ENCODE measurements at places on chromosomes 7 and 10.

DNA sequence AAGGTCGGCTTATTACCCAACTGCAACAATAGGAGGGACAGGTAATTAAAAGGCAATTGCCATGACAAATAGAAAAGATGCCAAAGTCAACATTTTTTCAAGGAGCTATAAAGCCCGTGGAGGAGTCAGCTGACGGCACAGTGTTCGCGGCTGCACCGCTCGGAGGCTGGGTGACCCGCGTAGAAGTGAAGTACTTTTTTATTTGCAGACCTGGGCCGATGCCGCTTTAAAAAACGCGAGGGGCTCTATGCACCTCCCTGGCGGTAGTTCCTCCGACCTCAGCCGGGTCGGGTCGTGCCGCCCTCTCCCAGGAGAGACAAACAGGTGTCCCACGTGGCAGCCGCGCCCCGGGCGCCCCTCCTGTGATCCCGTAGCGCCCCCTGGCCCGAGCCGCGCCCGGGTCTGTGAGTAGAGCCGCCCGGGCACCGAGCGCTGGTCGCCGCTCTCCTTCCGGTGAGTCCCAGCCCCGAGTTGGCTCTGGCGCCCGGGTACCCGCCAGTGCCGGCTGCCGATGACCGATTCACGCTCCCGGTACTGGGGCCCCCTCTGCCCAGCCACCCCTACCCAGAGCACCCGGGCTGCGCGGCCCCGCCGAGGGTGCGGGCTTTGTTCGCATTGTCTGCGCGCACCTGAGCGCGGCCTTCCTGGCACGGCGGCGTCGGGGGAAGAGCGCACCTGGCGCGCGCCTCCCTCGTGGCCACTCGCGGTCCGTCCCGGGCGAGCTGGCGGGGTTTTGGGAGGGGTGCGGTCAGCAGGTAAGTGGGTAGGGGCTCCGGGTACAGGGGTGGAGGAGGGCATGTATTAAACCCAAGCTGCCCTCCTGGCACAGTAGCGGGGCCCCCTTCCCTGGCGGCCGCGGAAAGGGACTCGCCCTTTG is at the start of gene VWA2:
VWA2 (plus strand) TSS at position 138 of the 877 bp plus-strand sequence. CDS start 9,460 bp downstream, outside the sequence.
- DNase-seq = no peak

GRCh38 chr10:75239096-75239790 is 3.5 kb upstream of the COMTD1 start:
- no peak for DNase-seq

DNA sequence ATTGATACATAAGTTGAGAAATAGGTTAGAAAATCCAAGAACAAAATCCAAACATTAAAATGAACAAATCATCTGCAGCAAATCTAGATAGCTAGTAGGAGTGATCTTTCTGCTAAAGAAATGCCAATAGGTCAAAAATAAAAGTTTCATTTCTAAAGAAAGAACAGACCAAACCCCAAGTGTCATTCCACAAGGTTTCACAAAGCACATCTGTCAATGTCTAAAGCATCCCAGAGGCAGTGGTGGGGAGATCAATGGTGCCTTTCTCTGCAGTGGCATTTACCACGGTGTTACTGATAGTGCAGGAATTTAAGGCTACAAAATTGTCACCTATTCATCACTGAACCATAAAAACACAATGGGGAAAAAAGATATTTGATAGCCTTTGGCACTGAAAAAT is 147.9 kb downstream of the PARD3 start:
- DNase-seq = no peak

DNA sequence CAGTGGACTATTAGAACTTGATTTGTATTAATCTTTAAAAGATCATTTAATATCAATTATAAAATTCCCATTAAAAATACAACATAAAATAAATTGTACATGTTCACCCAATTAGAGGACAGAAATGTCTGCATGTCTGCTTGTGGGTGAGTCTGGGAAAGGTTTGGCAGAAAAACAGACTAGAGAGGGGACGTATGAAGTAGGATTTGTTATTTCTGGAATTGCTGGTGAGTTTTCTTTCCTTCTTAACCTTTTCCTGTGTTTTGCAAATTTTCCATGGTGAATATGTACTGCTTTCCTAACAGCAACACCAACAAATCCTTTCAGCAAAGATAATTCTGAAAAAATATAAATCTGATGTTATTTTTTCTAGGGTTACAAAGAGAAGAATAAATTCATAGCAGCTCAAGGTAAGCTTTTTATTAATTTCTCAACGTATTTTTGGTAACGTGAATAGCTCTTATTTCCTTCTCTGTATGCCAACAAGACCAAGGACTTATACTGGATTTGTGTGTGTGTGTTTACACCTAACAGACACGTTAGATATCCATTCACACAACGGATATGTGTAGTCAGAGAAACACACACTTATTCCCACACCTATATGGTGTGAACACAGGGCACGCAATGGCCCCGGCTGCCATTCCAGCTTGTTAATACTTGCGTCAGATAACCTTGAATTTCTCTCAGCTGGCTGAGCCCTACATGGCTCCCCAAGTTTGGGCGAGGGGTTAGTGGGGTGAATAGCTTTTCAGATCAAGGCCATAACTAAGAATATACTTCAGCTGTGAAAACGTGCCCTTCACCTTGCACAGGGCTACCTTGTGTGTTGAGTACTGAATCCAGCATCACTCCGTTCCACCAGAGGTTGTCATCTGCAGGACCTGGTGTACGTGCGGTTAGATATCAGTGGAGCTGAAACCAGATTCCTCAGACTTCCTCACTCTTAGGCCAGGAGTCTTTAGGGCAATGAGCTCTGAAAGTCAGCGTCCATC is 64.6 kb downstream of the MKI67 start:
- DNase-seq = no peak

All from AG10803 (cell line).